Left renal pelvis (tissue), 4 donors: ENCODE measurements at places on chromosomes 4 and X.

DNA sequence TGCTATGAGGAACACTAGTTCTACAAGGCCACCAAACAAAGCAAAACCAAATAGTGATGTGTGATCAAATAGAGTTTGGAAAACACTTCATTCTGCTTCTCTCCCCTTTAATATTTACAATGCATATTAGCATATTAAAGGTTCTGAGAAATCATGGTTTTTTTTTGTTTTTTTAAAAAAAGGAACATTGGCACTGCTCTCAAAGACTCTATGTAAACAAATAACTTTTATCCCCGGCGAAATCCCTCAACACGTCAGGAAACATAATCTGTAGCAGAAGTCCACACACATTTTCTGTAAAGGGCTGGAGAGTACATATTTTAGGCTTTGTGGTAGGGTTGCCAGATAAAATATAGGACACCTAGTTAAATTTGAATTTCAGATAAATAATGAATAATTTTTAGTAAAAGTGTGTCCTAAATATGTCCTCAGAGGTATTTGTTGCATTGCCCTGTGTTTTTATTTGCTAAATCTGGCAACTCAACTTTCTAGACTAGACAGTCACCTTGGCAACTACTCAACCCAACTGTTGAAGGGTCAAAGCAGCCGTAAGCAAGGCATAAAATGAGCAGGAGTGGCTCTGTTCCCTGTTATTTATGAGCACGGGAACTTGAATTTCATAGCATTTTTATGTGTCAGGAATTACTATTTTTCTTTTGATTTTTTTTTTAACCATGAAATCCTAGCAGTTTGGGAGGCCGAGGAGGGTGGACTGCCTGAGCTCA lies 8.6 kb downstream of the SPATA4 start:
- no peak for DNase-seq

GRCh38 chr4:6408263-6408662 lies 64.2 kb downstream of the PPP2R2C start:
- DNase-seq: no peak

DNA sequence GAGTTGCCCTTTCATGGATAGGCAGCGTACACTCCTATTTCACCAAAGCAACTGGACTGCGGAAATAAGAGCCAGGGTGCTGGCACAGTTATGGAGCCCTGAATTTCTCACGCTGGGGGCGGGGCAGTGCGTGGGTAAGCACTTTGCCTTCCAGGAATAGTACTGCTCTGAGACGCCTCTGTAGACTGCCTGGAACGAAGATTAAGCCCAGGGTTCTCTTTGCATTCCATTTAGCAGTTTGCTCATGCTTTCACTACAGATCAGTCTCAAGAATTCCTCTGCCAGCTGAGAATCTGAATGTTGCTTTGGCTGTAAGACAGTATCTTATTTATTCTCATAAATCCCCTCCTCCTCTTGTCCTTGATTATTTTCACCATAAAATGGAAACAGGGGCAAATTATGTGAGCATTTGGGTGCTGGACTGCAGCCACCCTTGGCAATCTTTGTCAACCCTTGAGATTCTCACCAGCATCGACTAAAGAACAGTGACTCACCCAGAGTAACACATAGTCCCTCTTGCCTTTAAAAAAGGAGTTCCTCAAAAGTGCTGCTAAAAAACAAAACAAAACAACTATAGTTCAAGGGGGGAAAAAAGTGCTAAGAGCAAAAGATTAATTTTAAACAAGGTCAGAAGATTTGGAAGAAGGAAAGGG lies 88.9 kb upstream of the CITED1 start:
- DNase-seq: no peak

GRCh38 chr4:126223784-126224407 lies 909.1 kb downstream of the FAT4 start:
- DNase-seq: no peak

GRCh38 chr4:25123236-25123635 lies 37.0 kb downstream of the SEPSECS start:
- no peak for DNase-seq

- no peak for DNase-seq
These were observed 12.4 kb downstream of the ZFP92 start for GRCh38 chrX:153423652-153424051.

GRCh38 chr4:33054161-33054560 lies 2334.0 kb downstream of the PCDH7 start:
- DNase-seq: no peak

DNA sequence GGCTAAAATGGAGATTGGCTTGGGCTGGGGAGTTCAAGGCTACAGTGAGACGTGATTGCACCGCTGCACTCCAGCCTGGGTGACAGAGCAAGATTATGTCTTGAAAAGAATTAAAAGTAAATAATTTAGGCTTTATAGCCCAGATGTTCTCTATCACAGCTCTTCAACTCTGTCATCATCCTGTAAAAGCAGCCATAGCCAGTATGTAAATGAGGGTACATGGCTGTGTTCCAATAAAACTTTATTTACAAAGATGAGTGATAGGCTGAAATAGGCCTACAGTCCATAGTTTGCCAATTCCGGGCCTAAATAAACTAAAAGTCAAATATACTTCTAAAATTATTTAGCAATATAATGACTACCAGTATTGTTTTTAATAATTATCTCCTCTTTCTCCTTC lies 9.2 kb downstream of the RRH start:
- no peak for DNase-seq

DNA sequence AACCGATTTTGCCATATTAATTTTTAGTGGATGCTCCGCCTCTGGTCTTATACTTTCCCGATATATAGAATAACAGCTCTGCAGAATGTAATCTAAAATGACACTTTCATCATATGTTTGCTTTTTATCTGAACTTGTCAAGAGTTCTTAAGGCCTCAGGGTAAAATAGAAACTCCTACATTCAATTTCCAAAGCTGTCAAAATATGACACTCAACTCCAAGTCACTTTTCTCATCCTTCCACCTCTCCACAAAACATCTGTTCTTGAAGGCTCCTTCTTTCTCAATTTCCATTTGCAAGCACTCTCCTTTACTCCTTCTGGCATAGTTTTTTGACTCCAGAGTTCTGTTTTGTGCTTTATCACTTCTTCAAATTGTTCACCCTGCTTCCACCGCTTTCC lies 242.2 kb downstream of the PDGFC start:
- DNase-seq: no peak

DNA sequence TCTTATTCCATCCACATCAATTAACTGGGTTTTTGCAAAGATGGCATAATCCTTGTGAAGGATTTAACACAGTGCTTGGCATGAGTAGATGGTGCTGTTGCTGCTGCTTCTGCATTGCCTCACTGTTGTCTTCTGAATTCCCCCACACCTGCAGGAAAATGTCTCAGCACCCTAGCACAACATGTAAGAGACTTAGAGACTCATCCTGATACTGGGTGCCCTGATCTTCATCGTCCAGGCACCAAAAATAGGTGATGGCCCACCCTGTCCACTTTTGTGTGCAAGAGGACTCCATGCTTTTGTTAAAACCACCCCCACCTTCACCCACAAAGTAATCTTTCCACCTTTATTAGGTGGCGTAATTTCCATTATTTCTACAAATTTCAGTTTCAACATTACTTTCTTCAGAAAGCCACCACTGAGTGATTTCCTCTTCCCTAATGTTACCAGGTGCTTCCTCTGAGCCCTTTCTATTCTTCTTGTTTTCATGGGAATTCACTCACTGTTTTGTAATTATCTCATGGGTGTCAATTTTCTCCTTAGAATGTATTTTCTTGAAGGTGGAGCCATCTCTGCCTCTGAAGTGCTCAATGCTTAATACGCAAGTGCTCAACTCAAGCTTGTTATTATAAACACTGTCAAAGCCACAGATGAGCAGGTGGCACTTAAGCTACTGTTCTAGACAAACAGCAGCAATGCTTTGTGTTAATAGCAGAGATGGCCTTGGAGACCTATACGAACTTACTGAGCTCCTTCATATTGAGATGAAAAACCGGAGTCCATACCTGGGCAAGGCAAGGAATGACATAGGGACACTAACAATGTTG lies 89.5 kb downstream of the HS3ST1 start:
- no peak for DNase-seq

DNA sequence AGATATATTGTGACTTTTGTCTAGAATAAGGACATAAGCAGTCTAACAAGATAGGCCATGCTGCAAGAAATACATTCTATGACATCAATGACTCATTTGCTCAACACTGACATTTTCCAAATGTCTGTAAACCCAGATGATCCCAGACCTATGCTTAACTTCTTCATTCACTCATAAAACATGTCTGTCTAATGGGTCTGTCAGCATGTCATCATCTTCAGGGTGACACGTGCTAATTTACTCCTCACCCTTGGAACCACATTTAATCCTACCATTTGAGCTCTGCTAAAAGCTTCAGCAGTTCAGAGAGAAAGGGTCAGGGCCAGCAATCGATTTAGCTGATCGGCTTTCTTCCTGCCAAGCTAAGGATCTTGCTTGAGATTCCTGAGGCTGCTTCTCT lies 109.4 kb upstream of the MAP3K15 start:
- no peak for DNase-seq

DNA sequence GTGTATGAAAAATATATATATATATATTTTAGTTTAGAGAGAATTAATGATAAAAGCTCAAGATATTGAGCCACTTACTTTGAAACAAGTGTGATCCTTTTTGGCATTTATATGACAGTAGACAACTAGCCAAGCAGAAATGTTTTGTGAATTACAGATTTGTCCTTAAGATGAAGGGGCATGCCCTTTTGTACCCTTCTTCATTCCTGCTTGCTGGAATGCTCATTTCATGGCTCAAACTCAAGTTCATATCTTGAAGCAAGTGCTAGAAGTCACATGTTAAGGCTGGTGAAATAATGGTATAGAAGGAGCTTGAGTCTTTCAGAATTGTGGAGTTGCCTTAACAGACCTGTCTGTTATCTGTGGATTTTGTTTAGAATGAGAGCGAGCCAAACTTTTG lies 203.0 kb downstream of the BMPR1B start:
- no peak for DNase-seq

DNA sequence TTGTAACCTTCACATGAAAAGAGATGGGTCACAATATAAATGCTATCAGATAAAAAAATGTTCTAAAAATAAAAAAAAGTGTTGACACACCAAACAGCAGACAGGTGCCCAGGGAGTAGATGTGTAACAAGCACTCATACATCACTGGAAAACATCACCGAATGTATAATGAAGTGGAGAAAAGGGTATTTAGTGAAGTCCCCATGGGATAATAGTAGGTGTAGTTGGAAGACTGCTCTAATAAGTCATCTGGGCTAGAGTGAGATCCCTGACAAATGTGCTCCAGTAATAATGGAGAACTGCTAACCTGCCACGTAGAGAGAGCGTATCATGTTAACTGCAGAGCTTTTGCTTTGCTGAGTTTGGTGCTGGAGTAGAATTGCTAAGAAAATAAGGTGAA lies 152.0 kb downstream of the GRIA2 start:
- DNase-seq: no peak

- DNase-seq: no peak
These were observed 128.3 kb upstream of the TRIM2 start for GRCh38 chr4:153075836-153076518.

DNA sequence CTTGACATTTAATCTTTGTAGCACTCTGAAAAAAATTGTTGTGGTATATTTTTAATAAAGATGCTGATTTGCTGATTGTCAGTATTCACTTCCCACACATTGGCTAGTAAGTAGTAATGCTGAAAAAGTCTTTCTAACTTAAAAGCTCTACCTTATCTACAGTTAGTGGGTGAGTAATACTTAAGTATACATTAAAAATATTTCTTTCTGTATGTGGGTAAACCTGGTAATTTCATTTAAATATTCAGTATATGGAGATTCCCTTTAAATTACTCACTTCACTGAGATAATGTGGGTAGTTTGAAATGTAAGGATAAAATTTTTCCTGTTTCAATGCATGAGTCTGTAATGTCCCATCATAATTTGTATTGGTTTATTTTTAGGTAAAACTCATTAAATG lies 5.6 kb downstream of the TMEM33 start:
- DNase-seq: no peak

GRCh38 chr4:122692641-122693520 lies 39.6 kb upstream of the BBS12 start:
- DNase-seq: no peak

GRCh38 chr4:30726090-30726675 lies 6.0 kb downstream of the PCDH7 start:
- DNase-seq: no peak

DNA sequence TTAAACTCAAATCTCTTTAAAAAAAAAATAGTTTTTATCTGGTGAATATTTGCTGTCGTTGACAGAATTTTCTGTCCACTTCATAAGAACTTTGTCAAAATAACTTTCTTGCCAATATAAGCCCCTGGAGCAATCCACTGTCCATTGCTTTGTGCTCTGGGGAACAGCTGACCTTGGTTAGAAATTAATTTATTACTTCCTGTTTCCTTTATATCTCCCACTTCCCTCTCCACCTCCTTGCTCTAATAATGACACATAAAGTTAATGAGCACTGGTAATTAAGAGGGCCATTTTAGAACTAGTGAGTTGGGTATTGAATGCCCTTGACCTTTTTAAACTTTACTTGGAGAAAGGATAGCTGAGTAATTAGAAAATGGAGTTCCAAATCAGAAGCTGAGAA lies 151.3 kb upstream of the LEF1 start:
- no peak for DNase-seq

DNA sequence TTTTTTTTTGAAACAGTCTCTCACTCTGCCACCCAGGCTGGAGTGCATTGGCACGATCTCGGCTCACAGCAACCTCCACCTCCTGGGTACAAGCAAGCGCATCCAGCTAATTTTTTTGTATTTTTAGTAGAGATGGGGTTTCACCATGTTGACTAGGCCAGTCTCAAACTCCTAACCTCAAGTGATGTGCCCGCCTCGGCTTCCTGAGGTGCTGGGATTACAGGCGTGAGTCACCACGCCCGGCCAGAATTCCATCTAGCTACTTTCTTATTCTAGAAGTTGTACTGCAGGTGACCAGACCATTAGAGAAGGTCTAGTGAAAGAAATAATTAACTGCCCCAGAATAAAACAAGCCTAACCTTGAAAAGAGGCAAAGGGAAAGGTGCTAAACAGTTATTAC lies 2.3 kb downstream of the LRBA start:
- DNase-seq: no peak

DNA sequence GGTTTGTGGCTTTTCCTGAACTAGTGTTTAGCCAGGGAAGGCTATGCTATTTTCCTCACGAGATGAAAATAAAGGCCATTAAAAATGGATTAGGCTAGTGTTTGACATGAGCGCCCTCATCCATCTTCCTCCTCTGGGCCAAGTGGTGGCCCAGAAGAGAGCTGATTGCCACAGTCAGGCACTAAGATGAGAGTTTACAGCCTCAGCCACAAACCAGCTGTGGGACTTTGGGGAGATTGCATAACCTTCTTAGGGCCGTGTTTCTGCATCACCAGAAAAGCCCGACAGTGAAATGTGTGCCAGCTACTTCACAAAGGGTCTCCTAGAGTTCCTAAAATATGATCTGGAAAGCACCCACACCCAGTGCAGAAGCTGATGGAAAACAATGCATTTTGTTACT lies 42.3 kb upstream of the LNX1 start:
- DNase-seq: no peak

- DNase-seq: peak; percentile 15
These were observed 53.3 kb upstream of the LAS1L start for GRCh38 chrX:65587616-65588526.

DNA sequence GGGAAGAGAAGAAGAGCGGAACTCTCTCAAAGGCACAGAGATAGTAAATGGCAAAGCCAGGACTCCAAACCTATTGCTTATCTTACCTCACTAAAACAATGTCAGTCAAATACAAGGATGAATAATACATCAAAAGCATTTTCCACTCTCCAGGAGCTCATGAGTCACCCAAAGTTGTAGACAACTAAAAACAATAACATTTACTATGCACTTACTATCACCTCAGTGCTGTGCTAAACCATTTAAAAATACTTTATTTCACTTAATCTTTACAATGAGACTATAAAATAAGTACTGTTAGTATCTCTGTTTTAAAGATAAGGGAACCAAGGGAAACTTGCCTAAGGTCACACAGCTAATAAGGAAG lies 163.2 kb upstream of the SPANXC start:
- DNase-seq: no peak
